ENCODE measurements at places on chromosomes 6 and 20.

DNA sequence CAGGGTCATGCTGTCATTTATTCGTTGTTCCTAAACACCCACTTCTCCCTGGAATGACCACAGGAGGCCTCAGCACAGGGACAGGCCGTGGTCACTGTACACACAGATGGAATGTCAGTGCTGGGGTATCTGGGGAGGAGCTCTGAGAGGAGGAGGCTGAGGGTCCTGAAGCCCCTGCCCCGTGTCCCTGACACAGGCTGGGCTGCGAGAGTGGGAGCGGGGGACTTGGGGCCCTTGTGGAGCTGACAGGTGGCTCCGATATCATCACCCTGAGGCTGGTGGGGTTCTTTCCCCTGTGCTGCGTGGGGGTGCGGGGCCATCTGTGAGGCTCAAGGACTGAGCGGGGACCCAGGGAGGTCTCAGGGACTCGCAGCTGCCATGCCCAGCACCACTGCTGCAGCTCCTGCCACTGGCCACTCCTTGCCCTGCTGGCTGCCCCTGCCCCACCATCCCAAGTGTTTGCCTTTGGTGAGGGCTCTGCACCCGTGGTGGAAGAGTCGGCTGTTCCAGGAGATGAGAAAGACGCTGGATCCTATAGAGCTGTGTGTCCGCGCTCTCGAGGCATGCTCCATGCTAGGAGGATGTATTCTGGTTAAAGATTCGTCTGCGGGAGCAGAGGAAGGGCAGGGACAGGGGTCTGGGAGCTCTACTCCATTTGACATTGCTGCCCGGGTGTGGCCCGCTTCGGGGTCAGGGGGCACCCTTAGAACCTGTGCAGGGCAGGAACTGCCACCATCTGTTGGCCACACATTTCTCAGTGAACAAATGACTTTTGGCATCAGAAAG, 18.9 kb downstream of the NPEPL1 start:
- no peak for DNase-seq

DNA sequence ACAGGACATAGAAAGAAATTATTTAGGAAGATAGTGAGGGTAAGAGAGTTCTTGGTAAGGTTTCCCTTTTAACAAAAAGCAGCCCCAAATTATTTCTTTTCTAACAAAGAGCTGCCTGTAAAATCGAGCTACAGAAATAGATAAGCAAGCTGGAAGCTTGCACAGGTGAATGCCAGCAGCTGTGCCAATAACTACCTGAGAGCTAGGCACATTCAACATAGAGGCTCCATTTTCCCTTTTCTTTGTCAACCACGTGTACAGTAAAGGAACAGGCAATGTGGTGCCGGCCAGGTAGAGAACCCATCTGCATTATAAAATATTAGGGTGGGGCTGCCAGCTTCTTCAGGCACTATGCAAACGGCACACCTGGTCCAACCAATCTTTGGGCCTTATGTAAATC, 341.6 kb upstream of the JAG1 start:
- DNase-seq, result no peak

DNA sequence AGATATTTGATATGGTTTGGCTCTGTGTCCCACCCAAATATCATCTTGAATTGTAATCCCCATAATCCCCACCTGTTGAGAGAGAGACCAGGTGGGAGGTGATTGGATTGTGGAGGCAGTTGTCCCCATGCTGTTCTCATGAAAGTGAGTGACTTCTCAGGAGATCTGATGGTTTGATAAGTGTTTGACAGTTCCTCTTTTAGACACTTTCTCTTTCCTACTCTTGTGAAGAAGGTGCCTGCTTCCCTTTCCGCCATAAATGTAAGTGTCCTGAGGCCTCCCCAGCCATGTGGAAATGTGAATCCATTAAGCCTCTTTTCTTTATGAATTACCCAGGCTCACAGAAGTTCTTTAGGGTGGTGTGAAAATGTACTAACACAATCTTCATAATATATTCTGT, 1404.0 kb upstream of the ADGRB3 start:
- no peak for DNase-seq

GRCh38 chr20:11777387-11778205, 140.1 kb upstream of the BTBD3 start:
- no peak for DNase-seq

DNA sequence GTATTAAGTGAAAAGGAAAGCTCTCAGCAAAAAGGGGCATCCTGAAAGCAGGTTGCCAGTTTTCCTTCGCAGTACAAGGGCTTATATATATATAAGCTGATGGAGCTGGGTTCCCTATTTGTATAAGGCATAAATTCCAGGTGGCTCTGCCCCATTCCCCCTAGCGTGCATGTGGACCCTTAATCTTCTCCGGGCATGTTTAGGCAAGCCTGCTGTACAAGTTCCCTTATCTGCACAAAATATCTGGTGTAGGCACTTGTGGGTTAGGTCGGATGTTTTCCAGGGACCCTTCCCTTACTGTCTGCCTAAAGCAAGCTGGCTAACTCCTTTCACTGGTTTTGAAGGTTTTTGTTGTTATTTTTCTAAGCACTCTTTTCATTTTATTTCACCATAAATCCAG, 140.7 kb downstream of the FUT9 start:
- DNase-seq, result no peak

DNA sequence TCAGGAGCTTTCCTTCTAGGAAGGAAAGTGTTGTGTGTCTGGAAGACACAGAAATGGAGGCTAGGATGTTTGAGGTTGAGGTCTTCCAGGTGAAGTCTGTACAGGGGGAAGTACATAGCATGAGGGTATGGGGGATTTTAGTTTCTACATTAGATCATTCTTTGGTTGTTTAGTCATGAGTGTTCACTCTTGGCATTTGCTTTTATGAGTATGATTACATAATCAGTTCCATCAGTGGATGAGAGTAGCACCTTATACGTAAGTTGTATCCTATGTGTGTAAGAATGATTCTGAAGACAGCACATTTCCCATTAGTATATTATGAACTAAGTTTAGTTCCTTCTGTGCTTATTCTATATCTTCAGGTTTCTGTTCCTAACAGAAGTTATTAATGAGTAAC, 1.9 kb downstream of the CDYL start:
- peak; percentile 31 for DNase-seq

DNA sequence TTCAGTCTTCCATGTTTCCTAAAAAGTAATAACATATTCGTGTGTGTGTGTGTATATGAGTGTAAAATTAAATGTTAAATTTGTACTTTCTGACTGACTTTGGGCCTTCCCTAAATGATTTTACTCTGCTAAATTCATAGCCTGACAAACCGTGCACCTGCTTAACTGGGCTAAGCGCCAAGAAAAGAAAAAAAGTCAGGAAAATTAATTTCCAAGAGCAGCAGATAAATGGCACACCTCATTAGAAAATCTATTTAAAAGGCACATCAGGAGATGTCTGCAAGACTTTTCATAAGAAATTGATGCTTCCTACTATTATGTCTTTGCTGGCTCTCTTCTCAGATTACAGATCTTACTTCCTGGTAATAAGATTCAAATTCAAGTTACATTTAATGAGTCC, 72.4 kb downstream of the TRDN start:
- no peak for DNase-seq

DNA sequence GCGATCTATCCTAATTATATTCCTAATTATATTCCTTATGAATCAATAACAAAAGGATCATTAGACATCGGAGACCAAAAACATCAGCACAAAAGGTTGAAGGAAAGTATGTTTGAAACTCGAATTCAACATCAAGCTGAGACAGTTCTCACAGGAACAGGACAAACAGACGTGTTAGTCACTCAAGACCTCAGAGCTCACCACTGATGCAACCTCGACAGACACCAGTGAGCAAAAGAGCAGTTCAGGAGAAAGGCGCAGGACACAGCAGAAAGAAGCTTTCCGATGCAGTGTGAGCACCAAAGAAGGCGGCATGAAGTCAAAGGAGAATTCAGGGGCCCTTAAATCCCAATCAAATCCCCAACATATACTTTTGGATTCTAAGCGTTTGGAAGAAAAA, 6.3 kb upstream of the RAMACL start:
- DNase-seq, result no peak

GRCh38 chr6:22682979-22683378, 113.6 kb downstream of the HDGFL1 start:
- no peak for DNase-seq

DNA sequence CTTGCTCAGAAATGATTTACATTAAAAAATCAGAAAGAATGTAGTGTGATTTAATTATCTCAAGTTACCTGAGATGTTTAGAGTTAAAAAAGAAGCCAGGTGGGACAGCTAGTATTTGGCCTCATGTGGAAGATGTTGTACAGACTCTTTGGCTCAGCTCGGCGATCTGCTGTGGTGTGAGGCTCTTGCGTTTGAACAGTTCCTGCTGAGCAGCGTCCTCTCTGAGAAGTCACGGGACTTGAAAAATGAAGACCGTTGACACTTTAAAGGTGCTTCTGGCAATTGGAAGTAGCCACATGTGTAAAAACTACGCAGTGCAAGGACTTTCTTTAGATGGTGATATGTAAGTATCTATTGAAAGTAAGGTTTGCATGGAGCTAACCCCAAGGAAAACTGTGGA, 169.0 kb downstream of the BACH2 start:
- DNase-seq, result no peak

DNA sequence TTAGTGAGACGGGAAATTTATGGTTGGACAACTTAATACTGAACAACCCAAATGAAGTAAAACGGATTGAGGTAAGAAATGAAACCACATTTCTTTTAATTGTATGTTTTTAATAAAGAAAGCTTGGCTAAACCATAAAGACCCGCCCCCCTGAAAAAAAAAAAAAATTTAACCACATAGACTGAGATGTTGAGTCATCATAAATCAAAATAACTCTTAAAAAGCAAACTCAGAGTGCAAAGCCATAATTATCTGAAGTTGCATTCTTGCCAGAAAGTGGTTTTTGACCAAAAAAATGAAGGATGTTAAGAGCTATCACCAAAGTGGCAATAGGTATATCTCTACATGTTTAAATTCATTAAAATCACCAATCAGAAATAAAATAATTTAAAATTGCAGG, 101.8 kb upstream of the COL21A1 start:
- DNase-seq, result no peak

DNA sequence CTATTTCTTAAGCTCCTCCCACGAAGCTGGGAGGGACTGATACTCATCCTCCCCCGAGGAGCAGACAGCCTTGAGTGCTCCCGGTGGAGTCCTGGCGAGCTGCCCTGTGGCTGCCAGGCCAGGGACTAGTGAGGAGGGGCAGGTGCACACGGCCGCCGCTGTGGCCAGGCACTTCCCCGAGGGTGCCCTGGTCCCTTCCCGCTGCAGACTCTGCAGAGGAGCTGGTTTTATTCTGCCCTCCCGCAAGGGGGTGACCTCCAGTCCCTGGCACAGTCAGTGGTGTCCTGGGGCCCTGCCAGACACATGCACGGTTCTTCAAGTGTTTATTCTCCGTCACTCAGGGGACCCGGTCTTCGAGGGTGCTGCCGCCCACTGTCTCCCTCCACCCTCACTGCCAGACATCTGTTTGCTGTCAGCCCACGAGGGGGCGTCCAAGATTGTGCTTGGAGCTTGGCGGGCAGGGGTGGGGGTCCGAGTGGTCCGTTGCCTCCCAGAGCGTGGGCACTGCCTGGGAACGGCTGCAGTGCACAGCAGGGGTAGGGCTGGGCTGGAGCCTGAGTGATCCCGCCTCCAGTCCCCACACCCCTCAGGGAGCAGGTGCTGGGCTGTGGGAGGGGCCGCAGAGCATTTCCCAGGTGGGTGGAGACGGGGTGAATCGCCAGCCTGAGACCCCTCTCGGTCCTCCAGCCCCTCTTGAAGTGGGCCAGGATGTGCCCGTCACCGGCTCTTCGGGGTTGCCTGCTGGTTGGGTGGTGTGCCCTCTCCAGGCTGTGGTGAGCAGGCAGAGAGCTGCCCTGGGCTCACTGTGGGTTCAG, 3.1 kb upstream of the CABLES2 start:
- DNase-seq, result peak; percentile 38

DNA sequence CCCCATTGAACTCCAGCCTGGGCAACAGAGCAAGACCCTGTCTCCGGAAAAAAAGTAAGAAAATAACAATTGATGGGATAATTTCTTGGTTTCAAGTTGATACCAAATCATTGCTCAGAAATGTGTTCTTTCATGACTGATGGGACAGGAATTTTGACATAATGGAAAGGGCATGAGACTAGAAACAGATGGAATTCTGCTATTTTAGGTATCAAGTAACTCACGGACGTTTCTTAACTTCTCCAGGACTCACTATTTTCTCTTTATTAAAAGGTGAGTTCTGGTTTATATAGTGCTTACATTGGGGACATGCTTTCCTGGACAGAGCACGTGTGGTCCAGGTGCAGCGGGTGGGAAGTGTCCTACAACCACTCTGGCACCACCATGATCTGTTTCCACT, 6.0 kb upstream of the DSP start:
- no peak for DNase-seq

GRCh38 chr6:42264162-42264851, 46.6 kb upstream of the MRPS10 start:
- DNase-seq, result no peak

GRCh38 chr20:52727740-52728456, 244.3 kb upstream of the TSHZ2 start:
- no peak for DNase-seq

GRCh38 chr6:134846865-134847264, 103.0 kb downstream of the ALDH8A1 start:
- no peak for DNase-seq

DNA sequence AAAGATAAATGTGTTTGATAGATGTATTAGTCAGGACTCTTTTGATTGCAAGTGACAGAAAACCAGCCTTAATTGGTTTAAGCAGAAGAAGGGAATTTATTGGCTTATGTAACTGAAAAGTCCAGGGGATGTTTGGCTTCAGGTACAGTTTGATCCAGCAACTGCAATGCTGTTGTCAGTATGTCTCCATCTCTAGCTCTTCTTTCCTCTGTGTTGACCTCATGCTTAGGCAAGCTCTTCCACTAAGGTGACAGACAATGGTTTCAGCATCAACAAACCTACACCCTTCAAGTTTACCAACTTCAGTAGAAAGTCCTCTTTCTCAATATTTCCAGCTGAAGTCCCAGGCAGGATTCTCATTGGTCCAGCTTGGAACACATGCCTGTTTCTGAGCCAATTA, 28.1 kb upstream of the ARFGEF2 start:
- no peak for DNase-seq

GRCh38 chr6:35354361-35355135, 12.2 kb downstream of the PPARD start:
- DNase-seq, result no peak

GRCh38 chr20:52496191-52496590, 304.6 kb upstream of the ZFP64 start:
- no peak for DNase-seq

- DNase-seq, result no peak
These were observed 36.3 kb upstream of the DDR1 start for GRCh38 chr6:30847971-30848436.

GRCh38 chr20:48751871-48752270, 75.9 kb downstream of the PREX1 start:
- DNase-seq, result no peak

GRCh38 chr6:169689287-169689686, 12.5 kb downstream of the WDR27 start:
- no peak for DNase-seq

- no peak for DNase-seq
These were observed 109.1 kb downstream of the UTRN start for GRCh38 chr6:144394210-144394609.

GRCh38 chr6:579339-579738, 77.6 kb downstream of the HUS1B start:
- DNase-seq, result no peak
